ENCODE measurements at places on chromosomes 11 and 22.

- no peak for DNase-seq
These were observed 25.0 kb upstream of the MYRF start for GRCh38 chr11:61727401-61727811.

- peak; percentile 67 for DNase-seq
These were observed at the start of gene FADS2 for GRCh38 chr11:61827571-61828378. Gene FADS2 (plus strand): TSS chr11:61828300. CDS start chr11:61828391, 91 bp downstream.

DNA sequence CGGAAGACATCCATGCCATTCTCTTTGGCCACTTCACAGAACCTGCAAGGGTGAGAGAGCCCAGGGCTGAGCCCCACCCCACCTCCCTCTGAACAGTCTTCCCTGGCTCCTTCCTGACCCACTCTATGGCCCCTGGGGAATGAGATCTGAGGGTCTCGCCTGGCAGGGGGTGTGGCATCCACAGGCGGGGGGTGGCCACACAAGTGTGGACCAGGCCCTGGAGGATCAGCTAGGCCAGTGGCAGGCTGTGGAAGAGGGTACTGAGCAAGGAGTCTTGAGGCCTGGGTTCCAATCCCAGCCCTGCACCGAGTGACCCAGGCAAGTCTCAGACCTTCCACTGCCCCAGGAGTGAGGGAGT, 5.6 kb upstream of the LRFN4 start:
- DNase-seq = no peak

- DNase-seq = no peak
These were observed 4.8 kb downstream of the BEST1 start for GRCh38 chr11:61954851-61955421.

DNA sequence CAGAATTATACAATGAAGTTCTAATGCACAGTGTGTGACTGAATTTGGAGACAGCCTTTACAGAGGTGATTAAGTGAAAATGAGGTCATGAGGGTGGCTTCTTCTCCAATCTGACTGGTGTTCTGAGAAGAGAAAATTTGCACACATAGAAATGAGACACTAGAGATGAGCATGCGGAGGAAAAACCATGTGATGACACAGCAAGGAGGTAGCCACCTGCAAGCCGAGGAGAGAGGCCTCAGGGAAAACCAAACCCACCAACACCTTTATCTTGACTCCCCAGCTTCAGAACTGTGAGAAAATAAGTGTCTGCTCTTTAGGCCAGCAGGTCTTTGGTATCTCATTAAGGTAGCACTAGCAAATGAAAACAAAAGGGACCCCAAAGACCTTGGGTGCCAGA, 93.2 kb downstream of the GGTLC2 start:
- DNase-seq = no peak

DNA sequence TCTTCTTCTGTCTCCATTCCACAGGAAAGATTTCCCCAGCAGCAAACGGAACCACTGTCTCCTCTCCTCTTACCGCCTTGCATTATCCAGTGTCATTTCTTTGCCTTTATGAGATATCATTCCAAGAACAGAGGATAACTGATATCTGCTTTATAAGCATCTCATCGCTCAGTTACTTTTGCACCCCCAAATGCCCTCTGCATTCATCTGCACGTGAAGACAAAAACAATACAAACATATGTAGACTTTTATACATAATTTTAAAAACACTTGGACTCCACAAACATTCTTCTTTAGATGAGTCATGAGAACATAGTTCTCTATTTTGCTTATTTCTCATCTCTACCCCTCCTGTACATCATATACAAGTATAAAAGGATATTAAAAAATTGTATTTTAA, 512 bp upstream of the OR51T1 start:
- DNase-seq = no peak

GRCh38 chr11:92979176-92979575, 9.7 kb downstream of the MTNR1B start:
- DNase-seq = no peak

DNA sequence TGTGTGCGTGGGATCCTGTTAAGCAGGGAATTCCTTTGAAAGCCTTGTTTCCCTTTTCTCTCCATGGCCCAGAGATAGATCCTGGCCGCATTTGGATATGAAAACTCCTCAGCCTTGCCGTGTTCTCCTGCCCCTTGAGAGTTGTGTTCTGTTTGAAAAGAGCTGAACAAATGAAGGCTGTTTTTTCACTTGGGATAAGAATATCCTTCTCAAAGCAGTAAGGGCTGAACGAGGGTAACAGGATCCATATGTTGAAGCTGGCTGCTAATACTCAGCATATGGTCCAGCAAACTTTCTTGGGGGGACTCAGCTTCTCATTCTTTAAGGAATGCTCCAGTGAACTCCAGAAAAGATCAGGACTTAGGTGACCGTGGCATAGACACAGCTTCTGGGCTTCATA, 114.5 kb upstream of the TTC12 start:
- no peak for DNase-seq

DNA sequence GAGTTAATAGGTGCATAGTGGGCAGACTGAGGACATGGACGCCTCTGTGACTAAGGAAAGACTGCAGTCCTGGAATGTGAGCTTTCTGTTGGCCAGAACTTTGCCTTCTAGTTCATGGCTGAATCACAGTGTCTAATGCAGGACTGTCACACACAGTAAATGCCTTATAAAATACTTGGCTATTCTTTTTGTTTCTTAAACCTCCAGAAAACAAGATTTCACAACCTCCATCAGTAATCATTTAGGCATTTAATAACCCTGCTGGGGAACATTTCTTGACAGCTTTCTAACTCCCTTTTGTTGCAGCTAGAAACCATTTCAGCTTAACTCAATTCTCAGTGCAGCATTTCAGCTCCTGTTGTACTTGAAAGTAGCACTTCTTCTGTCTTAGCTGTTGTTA, 335.8 kb upstream of the DDI1 start:
- no peak for DNase-seq

GRCh38 chr11:47464483-47464882, 15.5 kb upstream of the RAPSN start:
- no peak for DNase-seq

GRCh38 chr22:37192204-37192603, 4.2 kb upstream of the C1QTNF6 start:
- no peak for DNase-seq

- DNase-seq = no peak
These were observed 259.6 kb downstream of the NTM start for GRCh38 chr11:131629925-131630540.

GRCh38 chr11:119092880-119093842, 8.5 kb downstream of the HMBS start:
- no peak for DNase-seq

DNA sequence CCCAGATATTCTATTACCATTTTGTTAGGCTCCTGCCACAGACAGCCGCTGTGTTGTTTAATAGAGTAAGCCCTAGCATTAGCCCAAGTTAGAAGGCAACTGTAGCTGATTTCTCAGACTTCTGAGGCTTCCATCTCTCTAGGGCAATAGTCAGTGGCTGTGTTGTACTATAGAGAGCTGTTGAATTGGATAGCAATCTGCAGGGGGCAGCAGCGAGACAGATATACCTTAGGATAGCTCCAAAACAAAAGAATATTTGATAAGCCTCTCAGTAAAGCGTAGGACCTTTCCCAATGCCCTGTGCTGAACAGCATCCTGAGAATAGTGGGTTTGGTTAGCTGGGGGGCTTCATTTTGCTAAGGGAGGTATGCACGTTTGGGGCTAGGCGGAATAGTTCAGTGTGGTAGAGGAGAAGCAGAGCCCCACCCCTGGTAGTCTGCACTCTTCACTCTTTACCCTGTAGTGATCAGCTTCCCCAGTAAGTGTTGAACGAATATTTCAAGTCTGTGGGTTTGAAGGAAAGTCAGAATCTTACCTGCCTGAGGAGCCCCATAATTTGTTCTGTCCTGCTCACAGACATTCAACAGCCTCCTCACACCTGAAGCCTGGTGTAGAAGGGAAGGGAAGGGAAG, 515.1 kb downstream of the INSC start:
- no peak for DNase-seq

DNA sequence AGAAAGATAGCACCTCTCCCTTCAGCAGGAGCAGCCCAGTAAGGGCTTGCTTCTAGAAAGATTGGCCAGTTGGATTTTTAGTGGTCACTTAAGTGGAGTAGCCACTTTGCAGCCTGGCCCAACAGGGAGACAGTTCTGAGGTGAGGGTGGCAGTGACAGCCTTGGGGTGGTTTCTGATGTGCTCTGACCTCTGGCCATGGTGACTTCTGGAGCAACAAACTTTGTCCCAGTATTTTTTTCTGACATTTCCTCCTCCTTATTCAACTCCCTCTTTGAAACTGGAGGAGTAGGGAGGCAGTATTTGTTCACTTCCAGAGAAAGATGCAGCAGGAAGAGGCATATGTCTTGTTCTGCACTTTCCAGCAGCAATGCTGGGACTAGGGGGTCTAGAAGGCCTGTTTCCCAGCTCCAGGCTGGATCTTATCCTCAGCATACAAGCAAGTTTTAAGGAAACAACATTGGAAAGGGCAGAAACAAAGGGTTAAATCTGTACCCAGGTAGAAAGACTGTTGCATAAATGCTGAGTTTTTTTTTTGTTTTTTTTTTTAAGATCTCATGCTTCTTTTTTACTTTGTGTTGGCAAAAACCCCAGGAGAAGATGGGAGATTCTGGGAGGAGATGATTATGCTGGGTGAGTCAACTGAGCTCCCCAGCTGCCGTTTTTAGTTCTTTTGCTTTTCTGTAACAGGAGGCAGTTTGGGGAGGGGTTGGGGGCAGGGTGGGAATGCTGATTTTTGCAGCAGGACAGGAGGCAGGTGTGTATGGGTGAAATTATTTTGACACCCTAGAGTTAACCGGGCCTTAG, 37.2 kb downstream of the RCOR2 start:
- no peak for DNase-seq

- no peak for DNase-seq
These were observed 40.4 kb downstream of the AMPD3 start for GRCh38 chr11:10495464-10495786.

DNA sequence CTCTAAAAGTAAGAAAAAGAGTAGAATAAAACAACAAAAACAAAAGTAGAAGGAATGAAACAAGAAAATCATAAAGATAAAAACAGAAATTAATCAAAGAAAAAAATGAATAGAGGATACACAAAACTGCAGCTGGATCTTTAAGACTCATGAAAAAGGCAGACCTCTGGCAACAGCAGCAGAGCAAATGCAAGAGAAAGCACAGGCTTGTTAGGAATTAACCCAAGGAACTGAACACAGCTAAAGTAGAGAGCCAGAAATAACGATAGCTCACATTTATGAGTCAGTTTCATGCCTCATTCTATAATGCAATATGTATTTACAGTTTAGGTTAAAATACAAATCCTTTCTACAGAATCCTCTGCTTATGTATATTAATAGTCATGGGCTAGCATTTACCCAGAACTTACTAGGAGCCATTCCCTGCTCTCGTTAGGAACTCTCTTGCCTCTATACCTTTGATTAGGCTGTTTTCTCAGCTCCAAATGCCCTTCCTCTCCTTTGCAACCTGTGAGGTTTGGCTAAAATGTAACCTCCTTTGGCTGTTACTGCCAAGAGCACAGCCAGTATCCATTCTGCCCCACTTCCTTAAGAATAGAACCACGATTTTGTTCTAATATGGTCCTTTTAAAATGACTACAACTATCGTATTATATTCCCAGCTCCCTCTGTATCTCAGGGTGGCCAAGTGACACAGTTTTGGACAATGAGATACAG, 38.3 kb upstream of the NFAM1 start:
- DNase-seq = no peak

DNA sequence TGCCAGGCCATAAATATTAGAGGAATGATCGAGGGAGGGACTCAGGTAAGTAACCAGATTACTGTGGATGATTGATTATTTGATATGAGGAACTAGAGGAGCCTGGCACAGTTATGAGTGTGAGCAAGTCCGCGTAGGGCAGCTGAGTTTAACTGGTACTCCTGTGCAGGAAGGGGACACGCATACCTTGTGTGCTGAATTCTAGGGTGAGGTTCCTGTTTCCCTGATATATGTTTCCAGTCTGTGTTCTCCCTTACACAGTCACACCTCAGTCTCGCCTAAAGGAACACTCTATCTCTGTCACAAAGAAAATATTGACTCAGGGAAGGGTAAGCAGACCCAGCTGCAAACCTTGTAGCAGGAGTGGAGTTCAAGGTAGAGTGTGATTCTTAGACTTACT, 17.4 kb downstream of the SGSM3 start:
- no peak for DNase-seq

DNA sequence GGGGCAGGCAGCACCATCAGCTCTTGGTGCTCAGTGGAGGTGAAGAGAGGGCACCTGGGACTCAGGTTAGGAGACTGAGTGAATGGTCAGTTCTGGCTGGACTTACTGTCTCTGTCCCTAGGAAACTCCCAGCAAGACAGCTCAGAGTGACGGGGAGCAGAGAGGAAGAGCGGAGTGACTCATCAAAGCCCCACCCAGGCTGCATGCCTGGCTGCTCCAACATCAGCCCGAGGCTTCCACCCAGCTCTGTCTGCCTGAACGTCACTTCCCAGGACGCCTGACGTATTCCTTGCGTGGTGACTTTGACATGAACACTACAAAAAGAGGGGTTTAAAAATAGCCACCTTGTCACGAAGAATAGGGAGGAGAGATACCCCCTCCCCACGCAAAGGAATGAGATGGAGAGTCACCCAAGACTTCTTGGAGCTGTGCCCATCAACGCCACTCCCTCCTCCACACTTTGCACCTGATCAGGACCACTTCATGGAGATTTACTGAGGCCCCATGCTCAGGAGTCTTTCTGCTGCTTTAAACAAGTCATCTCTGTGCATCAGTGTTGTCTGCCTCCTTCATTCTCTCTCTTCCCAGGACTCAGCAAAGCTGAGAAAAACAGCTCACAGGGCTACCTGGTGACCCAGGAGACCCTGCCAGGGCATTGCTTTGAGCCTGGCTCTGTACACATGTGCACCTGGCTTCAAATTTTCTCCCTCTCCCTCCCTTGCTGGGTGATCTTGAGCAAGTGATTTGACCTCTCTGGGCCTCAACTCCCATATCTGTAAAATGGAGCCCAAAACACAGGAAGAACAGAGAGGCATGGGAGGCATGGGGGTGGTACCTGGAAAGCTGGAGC, 83.1 kb downstream of the MN1 start:
- no peak for DNase-seq

DNA sequence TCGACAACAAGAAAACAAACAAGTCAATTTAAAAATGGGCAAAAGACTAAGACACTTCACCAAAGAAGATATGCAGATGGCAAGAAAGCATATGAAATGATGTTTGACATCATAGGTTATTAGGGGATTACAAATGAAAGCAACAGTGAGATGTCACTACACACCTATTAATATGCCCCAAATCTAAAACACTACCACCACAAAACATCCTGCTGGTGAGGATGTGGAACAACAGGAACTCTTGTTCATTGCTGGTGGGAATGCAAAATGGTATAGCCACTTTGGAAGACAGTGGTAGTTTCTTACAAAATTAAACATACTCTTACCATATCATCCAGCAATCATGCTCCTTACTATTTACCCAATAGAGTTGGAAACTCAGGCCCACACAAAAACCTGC, 29.0 kb downstream of the PRRG4 start:
- no peak for DNase-seq

DNA sequence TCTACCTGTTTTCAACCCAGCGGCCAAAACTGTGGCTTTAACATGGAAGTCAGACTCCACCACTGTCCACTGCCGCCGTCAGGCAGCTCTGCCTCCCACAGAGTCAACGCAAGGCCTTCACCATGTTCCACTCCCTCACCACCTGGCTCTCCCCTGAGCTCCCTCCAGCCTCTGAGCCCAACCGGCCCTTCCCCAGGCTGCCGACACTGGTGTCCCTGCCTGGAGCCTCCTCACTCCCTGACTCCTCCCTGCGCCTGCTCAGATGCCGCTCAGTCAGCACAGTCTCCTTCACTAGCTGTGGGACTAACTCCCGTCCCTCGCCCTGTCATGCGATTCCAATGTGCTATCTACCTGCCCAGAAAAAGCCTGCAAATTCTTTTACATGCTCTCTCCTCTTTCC, 16.3 kb downstream of the SULT4A1 start:
- DNase-seq = no peak
